OCI-LY7 (cell line): ENCODE measurements at places on chromosomes 1 and 21. TPM values are rescaled to one million over a fixed set of nuclear protein-coding genes. Genes with fewer than 3 reads are reported as not detected.

- no peak for DNase-seq
Observed at GRCh38 chr1:206769304-206769731, 1.3 kb upstream of the IL19 start.

DNA sequence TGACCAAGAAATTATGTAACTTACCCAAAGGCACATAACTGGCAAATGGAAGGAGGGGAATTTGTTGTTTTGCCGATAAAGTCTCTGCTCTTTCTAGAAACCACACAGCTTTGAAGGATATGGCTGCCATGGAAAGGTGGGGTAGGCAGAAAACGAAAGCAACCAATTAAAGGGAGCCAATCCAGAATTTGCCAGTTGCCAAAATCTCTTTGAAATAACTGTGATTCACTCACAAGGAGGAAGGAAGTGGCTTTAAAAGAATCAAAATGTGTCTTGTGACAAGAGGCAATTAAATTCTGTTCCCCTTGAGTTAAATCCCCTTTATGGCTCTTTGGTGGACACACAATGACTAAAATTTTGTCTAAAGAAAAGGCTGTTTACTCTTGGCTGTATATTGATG is 61.2 kb upstream of the CCDC190 start:
- DNase-seq: no peak

- DNase-seq: no peak
Observed at GRCh38 chr1:217617126-217617525, 13.8 kb downstream of the GPATCH2 start.

GRCh38 chr1:178189814-178190213 is 95.9 kb downstream of the RASAL2 start:
- peak; percentile 23 for DNase-seq

DNA sequence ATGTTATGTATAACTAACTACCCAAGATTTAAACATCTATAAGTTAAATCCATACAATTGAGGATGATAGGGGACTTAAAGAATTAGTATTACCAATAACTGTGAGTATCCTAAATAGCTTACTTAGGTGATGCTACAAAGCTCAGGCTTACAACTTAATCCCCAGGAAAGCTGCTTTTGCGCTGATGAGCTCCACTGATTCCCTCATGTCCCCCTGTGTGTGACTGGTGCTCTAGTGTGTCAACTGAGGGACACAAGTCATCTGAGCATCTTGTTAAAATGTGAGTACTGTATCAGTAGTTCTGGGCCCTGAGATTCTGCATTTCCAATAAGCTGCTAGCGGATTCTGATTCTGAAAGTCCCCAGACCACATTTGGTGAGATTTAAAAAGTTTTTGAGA is 1458.8 kb downstream of the MRPL39 start:
- DNase-seq: no peak

GRCh38 chr21:41521489-41522027 is 13.6 kb upstream of the TMPRSS2 start:
- DNase-seq: no peak

DNA sequence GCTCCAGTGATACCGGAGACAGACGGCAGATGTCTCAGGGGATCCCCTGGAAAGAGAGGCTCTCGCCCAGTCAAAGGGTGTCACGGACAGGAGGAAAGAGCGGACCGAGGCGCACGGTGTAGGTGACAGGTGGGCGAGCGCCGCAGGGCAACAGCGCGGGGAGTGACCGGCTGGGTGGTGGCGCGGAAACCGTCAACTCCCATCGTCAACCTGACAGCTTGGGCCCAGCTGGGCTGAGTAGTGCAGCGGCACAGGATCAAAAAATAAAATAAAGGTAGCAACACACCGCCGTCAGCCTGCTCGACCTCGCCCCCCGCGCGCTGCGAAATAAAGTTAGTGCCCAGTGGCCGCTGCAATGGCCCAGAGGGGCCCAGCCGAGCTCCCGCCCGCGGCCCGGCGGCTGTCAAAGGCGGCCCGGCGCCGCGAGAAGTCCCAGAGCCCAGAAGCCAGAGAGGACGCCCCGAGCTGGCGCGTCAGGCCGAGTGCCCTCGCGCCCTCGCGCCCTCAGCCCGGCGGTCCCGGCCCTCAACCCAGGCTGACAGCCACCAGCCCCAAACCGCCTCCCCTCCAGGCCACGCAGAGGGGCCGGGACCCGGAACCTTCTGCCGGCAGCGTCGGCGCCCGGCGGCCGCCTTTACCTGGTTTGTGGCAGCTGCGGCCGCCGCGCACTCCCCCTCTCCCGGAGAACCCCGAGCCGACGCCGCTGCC is at the start of gene LYST:
Gene LYST (minus strand): TSS at position 702 of the 708 bp plus-strand sequence. CDS start 36,489 bp downstream, outside the sequence.
- peak; percentile 63 for DNase-seq

- no peak for DNase-seq
Observed at GRCh38 chr1:243281672-243282071, 25.8 kb downstream of the SDCCAG8 start.

DNA sequence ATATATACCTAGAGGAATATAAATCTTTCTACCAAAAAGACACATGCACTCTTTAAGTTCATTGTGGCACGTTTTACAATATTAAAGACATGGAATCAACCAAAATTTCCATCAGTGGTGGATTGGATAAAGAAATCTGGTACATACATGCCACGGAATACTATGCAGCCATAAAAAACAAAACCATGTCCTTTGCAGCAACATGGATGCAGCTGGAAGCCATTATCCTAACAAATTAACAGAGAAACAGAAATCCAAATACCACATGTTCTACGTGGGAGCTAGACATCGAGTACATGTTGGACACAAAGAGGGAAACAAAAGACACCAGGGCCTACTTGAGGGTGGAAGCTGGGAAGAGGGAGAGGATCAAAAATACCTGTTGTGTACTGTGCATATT is 33.0 kb upstream of the B3GALT2 start:
- DNase-seq: no peak

DNA sequence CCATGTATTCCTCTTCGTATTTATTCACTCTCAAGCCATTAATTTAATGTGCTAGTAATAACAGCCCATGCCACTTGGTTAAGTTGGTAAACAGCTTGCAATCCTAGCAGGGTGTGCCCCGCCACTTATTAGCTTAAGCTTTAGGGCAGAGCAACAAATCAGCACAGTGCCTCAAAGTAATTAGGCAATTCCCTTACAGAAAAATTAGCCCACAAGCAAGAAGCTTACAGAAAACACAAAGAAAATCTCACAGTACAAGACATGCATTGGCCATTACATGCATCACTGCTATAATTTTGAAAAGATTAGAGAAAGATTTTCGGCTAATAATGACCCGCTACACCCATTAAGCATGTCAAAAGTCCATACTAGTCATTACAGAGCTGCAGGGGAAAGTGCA is 47.6 kb downstream of the TGFB2 start:
- DNase-seq: no peak

DNA sequence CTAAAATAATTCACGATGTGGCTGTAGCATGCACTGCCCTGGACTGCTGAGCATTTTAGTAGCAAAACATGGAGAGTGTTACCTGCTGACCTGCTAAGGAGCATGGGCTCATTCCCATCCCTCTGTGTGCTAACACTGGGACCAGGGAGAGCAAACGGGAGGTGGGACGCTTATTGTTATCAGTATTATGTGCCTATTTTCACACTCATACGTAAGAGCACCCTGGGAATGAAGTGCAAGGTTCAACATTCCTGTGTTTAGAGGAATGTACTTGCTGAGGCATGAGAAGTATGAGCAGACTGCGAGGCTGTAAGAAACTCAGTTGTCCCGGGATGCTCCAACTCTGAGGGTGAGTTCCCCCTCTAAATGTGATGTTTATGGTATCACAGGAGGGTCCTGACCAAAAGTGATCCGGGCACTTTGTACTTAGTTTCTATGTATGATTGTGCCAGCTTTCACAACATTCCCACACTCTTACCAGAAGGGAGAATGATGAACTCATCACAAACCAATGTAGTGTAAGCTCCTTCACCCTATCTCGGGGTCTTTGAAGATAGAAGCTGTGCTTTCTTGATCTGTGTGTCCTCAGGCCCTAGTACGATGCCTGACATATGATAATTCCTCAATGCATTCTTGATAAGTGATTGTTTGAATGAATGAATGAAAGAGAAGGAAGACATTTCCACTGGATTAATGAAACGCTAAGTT is 164.8 kb downstream of the KCNJ6 start:
- DNase-seq: no peak

GRCh38 chr1:196779093-196779492 is 4.5 kb downstream of the CFHR3 start:
- DNase-seq: no peak

GRCh38 chr1:85550784-85551516 is 29.6 kb upstream of the CCN1 start:
- DNase-seq: no peak

DNA sequence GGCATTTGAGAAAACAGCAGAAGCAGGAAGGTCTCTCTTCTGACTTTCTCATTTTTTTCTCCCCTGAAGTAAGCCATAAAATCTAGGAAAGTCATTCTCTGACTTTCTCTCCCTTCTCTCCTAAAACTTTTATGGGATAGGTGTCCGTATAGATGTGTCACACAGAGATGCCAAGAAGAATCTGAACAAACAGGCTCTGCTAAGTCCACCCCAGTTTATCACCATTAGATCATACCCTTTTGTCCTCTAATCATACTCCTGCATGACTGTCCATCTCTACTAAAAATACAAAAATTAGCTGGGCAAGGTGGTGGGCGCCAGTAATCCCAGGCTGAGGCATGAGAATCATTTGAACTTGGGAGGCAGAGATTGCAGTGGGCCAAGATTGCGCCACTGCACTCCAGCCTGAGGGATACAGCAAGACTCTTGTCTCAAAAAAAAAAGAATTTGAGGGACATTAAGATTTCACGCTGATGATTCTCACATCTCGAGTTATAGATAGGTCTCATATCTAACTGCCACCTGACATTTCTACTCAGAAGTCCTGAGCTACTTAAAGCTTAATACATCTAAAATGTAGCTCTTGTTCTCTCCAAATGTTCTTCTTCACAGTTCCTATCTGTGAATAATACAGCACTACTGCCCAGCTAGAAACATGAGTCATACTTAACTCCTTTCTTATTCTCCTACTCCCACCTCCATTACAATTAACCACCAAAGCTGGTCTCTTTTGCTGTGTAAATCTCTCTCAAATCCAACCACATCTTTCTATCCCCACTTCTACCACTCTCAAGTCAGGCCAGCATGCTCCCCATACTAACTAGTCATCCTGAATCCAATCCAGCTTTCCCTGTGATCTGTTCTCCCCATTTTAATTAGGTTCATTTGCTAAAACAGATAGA is 47.7 kb downstream of the ZNF644 start:
- DNase-seq: no peak

DNA sequence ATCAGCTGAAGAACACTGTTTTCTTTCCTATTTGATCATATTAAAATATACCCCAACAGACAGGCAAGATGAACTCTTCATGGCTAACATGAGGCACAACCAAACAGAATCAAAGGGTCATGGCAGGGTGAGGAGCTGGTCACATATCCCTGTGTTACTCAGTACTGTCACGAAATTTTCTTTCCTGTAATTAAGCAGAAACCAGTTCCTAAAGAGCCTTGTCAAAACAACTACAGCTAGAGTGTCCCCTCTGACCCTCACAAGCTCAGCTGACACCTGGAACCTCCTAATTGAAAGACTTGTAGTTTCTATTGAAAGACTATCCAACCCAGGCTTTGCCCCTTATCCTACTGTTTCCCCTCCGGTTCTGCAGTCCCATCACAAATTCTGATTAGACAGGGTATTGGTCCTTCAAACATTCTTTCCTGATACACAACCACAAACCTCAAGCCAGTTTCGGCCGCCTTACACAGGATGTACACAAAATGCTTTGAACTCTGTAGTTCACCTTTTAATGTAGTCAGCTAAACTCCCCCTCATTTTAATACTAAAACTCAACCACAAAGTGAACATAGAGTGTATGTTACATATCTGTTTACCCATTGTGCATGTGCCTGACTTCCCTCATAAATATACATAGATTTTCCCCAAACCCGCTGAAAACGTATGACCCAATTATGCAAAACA is 651.9 kb downstream of the MRPL39 start:
- no peak for DNase-seq

DNA sequence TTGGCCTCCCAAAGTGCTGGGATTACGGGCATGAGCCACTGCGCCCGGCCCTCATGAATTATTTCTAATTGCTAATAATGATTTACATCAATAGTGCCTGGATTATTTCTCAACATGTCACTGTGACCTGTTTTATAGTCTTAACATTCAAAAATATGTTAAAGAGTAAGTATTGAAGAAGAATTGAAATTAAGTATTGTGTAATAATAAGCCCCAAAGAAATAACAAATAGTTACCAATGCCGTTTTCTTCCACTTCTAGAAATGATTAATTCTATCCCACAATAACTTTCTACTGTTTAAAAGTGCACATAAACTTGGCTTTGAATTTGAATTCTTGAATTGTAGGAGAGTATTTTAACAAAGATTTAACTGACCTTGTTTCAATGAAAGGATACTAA is 19.5 kb downstream of the SPATA17 start:
- no peak for DNase-seq

GRCh38 chr21:15820852-15821379 is 91.1 kb downstream of the USP25 start:
- no peak for DNase-seq

DNA sequence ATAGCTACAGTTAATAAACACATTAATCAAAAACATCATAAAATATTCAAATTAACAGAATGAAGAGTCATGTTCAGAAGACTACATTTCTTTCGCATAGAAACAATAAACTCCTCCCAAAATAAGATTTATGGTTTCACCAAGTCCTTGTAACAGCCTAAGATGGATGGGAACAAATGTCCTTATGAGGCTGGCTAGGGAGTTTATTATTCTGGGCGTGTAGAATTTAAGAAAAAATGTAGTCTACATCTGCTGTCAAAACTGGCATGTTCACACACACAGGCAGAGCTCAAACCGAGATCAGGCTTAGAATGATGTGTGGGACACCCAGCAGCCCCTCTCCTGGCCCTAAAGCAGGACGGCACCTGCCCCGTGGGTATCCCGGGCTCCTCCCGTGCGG is 101.1 kb downstream of the NPHP4 start:
- no peak for DNase-seq

The UBL4B gene
- total RNA-seq: not detected in 2 replicates

The NLRP3 gene
- not detected in 2 replicates for total RNA-seq

The CCT8 gene
- 332 and 375 TPM in 2 replicates for total RNA-seq

The TNNI3K gene
- total RNA-seq: not detected in 2 replicates

The COL11A1 gene
- not detected in 2 replicates for total RNA-seq

The LRRC47 gene
- 49.1 and 57.6 TPM in 2 replicates for total RNA-seq

The CHIA gene
- total RNA-seq: not detected in 2 replicates

The TIAM1 gene
- 25.1 and 27.0 TPM in 2 replicates for total RNA-seq

The CNKSR1 gene
- total RNA-seq: 2.5 and 2.7 TPM in 2 replicates

The FAAH gene
- total RNA-seq: 21.9 and 24.8 TPM in 2 replicates

The C8B gene
- total RNA-seq: not detected in 2 replicates

The ADAMTSL4 gene
- total RNA-seq: 0.24 TPM in 1 of 2 replicates, not detected in the other
